AG04449 (cell line): ENCODE measurements at places on chromosomes 4 and X.

DNA sequence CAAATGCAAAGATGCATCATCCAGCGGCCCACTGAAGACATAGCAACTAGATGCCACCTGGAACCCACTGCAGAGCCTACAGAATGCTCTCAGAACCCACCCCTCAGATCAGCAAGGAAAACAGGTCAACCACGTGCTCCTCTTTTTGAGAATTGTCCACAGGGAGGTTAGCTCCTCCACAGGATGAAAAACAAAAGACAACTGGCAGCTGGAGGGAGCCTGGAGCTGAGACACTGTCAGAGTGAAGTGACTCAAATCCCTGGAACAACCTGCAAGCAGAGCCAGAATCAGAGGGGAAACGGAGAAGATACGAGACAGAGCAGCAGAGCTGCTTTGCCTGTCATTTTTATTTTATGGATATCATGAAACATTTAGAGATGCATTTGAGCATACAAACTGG lies 277.6 kb downstream of the GASK1B start:
- DNase-seq = no peak

DNA sequence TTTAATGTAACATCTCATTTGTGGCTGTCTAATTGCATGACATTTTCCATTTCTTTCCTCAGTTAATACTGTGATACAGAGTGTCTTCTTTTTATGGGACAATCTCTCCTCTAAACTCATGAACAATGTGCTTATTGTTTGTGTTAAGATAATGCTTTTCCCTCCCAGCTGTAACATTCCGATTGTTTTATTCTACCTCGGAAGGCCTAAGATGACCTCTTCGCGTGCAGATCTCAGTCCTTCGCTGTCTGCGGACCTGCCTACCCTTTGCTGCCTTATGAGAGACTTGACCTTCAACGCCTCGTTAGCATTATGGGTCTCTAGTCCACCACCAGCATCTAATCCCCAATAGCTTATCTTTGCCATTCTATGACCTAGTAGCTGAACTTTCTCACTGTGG lies 29.8 kb upstream of the ZFP42 start:
- DNase-seq = no peak

- DNase-seq = no peak
Observed at GRCh38 chrX:64842492-64842891, 133.8 kb downstream of the ZC4H2 start.

DNA sequence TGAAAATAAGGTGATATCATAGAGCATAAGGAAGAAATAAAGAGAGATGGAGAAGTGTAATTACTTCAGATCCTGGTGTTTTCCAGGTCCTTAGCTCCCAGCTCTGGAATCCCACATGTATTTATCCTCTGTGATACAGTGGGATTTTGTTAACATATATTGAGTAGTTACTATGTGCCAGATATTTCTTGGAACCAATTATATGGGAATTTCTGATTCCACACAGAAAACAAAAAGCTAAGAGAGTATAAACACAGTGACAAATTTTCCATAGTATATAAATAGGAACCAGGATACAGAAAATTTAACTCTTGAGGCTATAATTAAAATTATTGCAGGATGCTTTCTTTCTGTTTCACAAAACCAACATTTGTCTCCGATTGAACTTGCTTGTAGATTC lies 1067.5 kb downstream of the PCDH7 start:
- DNase-seq = no peak
